NCI-H1436 treated with DMSO at 0.1 percent for 48 hours (cell line): ENCODE measurements at places on chromosomes 4 and X.

DNA sequence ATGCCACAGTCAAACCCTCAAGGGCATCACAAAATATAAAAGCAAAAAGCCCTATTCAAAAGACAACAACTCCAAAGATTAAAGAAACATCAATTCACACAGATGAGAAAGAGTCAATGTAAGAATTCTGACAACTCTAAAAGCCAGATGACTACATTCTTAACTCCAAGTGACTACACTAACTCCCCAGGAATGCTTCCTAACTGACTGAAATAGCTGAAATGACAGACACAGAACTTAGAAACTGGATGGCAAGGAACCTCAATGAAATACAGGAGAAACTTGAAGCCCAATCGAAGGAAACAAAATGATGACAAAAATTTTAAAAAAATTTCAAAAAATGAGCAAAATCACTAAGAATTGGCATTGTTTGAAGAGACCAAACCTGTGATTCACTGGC is 1047.6 kb upstream of the PCDH10 start:
- DNase-seq: no peak

DNA sequence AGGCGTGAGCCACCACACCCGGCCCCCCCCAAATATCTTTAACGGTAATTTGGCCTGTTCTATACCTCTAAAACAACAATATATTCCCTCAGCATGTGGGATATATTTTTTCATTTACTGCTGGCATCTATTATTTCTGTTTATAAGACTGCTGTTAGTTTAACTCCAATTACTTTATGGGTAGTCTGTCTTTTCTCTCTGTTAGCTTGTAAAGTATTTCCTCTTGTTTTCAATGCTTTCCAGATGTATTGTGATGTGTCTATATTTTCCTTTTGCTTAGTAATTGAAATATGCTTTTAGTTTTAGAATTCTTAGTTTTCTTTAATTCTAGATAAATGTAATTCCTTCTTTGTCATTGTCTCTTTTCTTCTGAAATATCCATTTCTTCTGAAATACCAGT is 445.8 kb downstream of the ANKRD50 start:
- no peak for DNase-seq

- no peak for DNase-seq
These were observed 527.8 kb downstream of the INPP4B start for GRCh38 chr4:142318280-142318679.

GRCh38 chr4:113026556-113026955 is 22.9 kb upstream of the ANK2 start:
- no peak for DNase-seq

DNA sequence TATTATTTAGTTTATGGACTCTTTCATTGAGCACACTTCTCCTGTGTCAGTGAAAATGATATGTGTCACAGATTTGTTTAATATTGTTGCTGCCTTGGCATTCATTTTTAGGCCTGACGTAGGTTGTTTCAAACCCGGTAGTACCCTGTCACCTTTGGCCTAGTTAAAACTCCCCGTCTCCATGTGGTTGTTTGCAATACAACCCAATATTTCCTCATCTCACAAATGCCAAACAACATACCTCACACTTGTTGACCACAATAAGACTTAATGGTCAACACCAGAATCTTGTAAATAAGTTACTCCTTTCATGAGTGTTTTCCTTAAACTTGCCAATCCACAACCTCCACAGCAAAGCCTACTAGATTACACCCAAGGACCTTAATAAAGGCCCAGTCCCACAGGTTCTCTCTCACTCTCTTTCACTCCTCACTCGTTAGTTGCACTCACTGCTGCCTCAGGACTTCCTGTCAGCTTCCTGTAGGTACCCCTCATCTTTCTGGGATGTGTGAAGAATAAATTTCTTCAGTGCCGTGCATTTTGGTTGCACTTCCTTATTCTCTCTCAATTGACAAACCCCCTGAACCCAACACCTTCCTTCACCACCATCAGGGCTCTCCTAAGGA is 31.3 kb downstream of the IL13RA2 start:
- no peak for DNase-seq

DNA sequence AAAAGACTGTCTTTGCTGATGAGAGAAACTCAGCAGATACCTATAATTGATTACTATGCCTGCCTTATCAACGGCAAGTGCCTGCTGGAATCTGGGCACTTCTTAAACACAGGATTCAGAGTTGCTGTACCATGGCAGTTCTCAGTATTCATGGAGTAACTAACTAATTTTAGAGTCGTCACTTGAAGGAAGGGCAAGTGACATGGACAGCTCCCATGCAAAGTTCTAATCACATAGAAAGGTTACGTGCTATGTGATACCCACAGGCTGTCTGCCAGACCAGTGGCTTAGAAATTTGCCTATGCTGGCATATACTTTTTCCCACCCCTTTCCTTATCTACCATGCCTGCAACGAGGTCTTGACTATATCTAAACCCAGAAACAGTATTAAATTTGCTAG is 931.1 kb upstream of the TENM3 start:
- DNase-seq: no peak

DNA sequence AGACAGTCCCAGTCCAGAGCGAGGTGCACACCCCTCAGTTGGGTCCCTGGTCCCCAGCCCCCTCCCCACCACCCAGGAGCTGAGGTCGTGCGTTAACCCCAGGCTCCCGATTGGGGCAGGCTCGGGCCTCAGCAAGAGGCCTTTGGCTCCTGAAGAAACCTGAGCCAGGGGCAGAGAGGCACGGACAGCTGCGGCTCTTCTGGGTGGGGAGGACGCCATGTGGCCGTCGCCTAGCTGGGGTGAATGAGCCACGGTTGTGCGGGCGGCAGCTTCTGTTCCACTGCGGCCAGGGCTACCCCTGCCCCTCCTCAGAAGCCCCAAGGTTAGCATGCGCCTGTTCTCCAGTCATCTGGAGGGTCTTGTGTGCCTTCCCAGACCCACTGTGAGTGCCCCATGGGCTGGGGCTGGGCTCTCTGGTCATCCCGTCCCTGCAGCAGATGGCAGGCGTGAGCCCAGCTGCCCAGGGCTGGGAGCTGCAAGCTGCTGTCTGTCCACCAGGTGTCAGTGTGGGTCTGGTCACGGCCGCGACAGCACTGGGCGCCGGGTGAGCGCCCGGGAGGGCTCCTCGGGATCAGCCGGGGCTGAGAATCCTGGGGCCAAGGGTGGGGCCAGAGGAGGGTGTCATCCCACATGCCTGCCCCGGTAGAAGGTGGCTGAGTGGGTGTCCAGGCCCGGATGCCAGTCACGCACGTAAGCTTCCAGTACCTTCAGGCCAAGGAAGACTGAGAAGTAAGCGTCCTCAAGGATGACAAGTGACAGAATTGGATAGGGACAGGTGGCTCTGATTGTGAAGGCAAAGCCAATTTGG is 21.9 kb downstream of the ATP2B3 start:
- DNase-seq: no peak

- no peak for DNase-seq
These were observed 1.1 kb downstream of the EMD start for GRCh38 chrX:154380153-154380552.

DNA sequence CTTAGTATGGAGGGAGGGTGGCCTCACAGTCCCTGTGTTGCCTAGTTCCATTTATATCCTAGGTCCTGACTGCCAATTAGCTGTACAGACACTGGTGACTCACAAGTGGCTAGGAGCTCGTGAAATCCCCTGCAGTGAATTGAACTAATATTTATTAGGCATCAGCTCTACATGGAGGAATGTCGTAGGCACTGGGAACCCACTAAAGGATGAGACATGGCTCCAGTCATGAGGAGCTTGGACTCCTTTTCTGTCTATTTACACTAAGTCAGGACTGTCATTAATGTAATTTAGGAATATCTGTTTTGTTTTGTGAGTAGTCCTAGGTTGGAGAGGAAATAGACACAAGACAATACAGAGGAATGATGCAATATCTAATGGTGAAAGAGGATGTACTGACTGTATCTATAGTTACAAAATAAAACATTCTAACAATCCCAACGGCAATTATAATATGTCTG is 67.7 kb downstream of the MID1IP1 start:
- no peak for DNase-seq

- DNase-seq: no peak
These were observed 167.2 kb downstream of the NPNT start for GRCh38 chr4:106062452-106062875.

DNA sequence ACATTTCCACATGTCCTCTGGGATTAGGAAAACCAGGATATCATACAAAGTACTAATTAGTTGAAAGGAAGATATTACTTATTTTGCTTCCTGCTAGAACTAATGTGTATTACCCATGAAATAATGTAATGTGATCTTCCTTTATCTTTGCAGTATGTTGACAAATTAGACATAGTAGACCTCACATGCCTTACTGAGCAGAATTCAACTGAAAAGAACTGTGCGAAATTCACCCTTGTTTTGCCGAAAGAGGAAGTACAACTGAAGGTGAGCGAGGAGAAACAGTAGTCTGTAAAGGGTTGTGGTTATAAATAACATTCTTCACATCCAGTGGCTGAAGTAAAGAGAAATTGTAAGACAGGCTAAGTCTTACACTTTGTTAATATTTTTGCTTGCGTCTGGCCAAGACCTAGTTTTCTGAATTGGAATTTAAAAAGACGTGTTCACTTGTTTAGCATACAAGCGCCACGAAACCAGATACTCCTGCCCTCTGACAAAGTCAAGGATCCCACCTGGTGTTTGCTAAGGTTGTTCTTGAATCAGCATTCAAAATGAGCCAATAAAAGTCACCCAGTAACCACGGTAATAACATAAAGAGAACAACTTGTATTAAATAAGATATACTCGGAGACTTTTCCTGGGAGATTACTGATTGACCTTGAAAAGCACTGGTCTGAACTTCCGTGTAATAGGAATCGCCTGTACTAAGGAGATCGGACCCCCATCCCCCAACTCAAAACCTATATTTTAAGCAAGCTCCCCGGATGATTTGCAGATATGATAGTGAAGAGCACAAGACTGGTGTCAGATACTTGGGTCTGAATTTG is 16.9 kb downstream of the STAP1 start:
- peak; percentile 58 for DNase-seq

DNA sequence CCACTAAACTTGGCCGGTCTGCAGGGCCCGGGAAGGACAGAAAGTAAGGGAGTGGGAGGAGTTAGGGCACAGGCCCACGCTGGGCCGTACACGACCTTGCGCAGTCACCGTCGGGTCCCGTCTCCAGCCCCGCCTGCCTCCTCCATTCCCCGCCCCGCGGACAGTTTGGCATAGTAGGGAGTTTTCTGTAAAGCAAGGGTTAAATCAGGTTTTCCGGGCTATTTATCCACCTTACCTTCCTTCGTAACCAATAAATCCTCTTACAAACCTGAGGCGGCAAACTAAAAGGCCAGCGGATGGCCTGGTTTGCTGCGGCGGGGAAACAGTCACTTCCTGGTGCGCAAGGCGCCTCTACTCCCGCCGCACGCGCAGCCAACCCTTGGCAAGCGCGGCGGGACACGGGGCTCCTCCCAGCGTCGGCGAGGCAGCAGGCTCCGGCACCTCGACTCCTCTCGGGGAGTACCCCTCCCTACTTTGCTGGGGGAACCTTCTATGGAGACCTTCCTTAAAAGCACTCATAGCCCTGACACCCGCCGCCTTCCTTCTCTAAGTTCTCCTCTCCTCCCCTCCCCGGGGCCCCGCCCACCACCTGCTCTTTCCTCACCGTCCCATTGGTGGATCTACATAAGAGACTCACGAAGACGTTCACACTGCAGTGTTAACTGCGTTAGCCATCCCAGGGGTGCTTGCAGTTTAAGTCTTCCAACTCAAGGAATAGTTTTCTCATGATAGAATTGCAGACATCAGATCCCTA is at the start of gene TRMT2B:
TRMT2B (minus strand) TSS at position 563 of the 754 bp plus-strand sequence. CDS start 9,822 bp downstream, outside the sequence.
- peak; percentile 62 for DNase-seq

- no peak for DNase-seq
These were observed 13.0 kb upstream of the FGF5 start for GRCh38 chr4:80253510-80253909.

DNA sequence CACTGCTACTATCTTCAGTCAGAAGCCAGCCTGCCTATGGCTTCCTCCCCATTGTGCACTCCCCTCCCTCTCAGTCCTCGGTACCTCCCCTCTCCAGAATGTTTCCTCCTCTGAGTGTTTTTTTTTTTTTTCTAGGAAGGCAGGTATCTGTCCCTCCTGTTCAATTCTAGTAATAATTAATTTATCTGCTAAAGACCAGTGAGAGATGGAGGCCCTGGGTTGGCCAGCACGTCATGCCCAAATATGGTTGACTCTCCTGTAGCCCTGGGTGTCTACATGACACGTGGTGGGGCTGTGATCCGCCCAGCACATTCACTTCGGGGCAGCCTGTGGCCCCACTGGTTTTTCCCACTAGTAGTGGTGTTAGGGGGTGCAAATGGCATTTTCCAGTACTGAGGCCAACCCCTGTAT is 1.8 kb downstream of the FLNA start:
- DNase-seq: no peak

- no peak for DNase-seq
These were observed 54.4 kb downstream of the NBDY start for GRCh38 chrX:56783450-56783831.

DNA sequence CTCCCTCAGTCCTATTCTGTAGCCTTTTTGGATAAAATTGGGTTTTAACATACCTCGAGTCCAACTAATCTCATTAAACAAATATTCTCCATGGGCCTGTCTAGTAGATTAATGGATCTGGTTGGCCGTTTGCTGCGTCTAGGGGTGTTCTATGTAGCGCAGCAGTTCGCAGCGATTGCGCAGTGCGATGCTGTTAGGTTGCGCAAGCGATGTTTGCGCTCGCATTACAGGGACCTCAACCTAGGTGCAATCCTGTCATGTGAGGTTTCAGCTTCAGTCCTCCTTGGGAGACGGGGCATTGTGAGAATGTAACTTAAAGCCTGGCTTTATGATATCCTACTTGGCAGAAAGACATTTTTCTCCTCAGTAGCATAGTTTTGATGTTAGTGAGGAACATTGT is 14.0 kb downstream of the OGT start:
- no peak for DNase-seq

GRCh38 chrX:118861338-118861737 is 37.7 kb downstream of the ZCCHC12 start:
- DNase-seq: no peak

DNA sequence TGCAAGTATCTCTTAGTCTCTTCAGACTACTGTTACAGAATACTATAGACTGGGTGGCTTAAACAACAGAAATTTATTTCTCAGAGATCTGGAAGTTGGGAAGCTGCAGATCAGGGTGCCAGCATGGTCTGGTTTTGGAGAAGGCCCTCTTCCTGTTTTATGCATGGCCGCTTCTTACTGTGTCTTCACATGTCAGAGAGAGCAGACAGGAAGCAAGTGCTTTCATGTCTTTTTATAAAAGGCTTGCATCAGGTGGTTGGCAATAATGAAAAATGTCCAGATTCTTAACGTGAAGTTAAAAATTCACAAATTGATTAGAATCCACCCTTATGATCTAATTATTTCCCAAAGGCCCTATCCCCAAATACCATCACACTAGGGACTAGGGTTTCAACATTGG is 284.9 kb downstream of the RPA4 start:
- DNase-seq: no peak

DNA sequence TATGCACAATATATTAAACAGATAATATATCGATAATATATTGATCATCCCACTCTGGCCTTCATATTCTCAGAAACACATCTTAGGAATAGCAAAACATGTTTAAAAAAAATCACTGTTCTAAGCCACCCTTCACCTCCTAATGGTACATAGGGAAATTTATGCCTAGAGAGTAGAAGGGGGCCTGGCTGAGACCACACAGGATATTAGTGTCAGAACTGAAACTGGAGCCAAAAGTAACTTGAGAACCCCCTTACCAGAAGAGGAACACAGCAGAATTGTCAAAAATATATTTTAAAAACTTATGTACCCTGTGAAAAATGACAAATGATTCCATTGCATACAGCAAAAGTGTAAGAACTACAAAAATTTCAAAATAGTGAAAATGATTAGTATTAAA is 173.1 kb downstream of the VSIG4 start:
- DNase-seq: no peak

GRCh38 chr4:87911252-87911774 is 64.2 kb upstream of the SPP1 start:
- DNase-seq: no peak

- no peak for DNase-seq
These were observed 10.0 kb upstream of the CWH43 start for GRCh38 chr4:48976041-48976440.
